ENCODE measurements at places on chromosomes 12 and 14.

GRCh38 chr14:68784226-68784910 is 8.5 kb downstream of the ZFP36L1 start:
- DNase-seq: no peak

GRCh38 chr12:110344657-110345056 is 58.9 kb downstream of the ANAPC7 start:
- no peak for DNase-seq

DNA sequence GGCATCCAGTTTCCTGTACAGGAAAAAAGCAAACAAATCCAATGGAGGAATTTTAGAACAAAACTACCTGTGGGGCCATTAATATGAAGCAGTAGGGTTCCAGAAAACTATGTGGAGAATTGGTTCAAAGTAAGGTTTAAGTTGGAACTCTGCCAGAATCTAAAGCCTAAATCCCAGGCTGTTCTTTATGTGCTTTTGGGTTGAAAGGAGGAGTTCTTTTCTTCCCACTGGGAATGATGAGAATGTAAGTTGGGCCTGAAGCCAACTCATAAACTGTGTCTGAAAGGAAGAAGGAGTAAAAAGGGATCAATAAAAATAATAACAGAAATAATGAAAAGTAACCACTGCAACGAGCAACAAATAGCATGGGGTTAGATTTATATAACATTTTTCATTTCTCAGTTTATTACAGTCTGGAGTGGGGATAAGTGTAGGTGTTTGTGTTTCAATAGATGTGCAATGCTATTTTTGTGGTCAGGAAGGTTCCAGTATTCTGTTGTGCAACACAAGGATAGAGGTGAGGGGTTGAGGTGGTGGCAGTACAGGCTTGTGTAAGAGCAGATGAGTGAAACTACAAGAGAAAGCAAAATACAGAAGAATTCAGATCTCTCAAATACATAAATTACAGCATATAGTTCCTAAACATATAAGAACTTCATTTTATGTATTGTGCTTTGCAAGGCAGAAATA is 373.6 kb downstream of the EMP1 start:
- DNase-seq: no peak

- DNase-seq: no peak
Measured at GRCh38 chr14:103889313-103890051, 38.8 kb upstream of the TDRD9 start.

DNA sequence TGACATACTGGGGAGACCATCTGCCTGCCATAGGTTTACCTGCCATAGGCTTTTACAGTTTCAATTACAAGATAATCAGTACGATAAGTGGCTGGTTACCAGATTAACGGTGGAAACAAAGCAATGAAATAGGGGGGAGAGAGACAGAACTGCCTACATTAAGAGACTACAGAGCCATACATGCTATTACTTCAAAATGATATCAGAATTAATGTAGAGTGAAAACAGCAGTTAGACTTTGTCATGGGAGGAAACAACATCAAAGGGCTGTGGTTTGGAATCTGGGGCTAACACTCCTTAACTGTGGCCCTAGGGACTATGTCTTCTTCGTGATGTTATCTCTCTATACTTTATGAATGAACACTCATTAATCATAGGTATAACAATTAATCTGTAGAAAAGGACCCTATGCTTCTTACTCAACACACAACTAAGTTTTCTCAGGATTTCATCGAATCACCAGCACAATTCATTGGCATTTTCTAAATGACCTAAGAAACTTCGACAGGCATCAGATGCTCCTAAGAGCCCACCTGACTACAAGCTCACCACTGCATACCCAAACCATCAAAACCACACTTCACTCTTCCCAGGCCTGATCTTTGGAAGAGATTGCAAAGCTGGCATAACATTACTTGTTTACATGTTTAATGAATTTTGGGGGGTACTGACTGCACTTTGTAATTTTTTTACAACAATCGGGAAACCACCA is 475.6 kb upstream of the SOX5 start:
- DNase-seq: no peak

GRCh38 chr14:74239848-74240793 is 872 bp downstream of the VSX2 start:
- no peak for DNase-seq

DNA sequence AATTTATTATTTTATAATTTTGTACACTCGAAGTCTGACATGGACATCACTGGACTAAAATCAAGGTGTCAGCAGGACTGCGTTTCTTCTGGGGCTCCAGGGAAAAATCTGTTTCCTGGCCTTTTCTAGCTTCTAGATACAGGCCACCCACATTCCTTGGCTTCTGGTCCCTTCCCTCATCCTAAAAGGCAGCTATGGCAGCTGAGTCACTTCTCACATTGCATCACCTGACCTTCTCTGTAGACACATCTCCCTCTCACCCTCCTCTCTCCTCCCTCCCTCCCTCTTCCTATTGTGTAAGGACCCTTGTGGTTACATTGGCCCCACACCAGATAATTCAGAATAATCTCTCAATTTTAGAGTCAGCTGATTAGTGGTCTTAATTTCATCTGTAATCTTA is 92.4 kb downstream of the RPS6KA5 start:
- no peak for DNase-seq

GRCh38 chr12:104687823-104688573 is 231.2 kb downstream of the CHST11 start:
- DNase-seq: no peak

GRCh38 chr12:31801872-31802271 is 73.1 kb upstream of the AMN1 start:
- DNase-seq: no peak

DNA sequence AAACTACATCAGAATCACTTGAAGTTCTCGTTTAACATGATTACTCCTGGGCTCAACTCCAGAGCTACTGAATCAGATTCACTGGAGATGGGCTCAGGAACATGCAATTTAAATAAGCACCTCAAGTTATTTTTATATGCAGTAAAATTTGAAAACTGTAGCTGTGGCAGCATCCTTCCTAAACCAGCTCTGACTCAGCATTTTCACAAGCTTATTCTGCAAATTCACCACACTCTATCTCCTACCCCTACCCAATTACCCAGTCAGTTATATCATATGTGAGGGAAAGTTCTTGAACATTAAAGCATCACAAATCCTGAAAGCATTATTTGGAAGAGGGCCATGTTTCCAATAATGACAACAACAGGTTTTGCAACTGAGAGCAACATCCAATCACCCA is 24.2 kb upstream of the LRRC9 start:
- DNase-seq: no peak

- no peak for DNase-seq
Measured at GRCh38 chr12:46554460-46554859, 181.9 kb upstream of the SLC38A2 start.

DNA sequence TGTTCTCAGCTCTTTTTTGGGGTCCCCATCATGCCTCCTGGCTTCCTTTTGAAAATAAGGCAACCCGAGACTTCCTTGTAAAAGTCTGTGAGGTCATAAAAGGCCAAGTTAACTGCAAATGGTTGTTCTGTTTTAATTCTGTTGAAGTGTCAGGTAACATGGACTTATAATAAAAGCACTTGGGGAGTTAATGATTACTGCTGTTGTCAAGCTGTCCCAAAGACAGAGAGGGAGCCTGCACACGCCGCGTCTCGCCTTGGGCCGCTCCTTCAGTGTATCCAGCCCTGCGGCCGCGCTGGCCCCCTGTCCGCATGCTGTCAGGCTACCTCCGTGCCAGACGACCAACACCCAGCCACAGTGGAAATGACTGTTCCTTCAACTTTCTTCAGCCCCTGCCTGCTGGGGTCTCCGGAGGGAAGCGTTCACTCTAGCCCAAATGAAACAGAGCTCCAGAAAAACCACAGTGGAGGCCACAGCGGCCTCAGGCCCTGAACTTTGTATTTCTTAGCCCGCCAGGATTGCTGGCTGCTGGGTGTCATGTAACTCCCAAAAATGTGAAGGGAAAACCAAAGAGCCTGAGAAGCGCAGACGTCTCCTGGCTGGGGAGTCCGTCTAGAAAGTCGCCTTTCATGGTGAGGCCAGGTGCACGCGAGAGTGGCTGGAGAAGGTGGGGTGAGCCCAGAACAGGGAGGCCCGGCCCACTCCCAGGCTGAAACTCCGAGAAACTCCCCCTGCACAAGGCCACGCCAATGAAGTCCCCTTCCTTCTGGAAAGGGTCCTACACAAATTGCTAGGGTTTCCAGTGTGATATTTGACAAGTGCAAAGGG is 189.1 kb downstream of the ZFP36L1 start:
- DNase-seq: no peak

DNA sequence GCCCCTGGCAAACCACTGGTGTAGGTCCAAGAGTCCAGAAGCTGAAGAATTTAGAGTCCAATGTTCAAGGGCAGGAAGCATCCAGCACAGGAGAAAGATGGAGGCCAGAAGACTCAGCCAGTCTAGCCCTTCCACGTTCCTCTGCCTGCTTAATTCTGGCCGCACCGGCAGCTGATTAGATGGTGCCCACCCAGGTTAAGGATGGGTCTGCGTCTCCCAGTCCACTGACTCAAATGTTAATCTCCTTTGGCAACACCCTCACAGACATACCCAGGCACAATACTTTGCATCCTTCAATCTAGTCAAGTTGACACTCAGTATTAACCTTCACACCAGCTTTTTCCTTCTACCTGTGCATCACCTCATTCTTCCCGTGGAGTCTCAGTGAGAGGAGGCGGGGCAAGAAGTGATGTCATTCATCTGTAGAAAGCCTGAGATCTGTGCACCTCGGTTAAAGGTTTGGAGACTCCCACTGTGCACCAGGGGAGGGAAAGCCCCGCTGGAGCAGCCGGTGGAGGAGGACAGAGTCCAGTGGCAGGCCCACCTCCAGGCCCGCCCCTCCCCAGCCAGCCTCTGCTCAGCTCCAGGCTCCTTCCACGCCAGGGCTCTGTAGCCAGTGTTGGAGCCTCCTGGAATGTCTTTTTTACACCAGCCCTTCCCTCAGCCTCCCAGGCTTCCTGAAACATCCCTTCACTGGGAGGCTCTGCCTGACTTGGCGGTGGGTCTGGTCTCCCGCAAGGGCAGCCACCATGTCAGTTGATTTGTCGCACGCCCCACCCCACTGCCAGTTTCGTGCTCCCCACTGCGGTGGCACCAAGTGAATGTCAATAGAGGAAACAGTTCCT is 80.1 kb upstream of the DYNC1H1 start:
- no peak for DNase-seq

GRCh38 chr14:70036665-70037064 is 152.1 kb downstream of the SLC8A3 start:
- no peak for DNase-seq

- DNase-seq: no peak
Measured at GRCh38 chr12:6960593-6961277, 9.6 kb downstream of the PTPN6 start.

GRCh38 chr12:70330158-70330557 is 35.9 kb upstream of the KCNMB4 start:
- no peak for DNase-seq

- DNase-seq: no peak
Measured at GRCh38 chr12:5796171-5796958, 148.7 kb downstream of the ANO2 start.

DNA sequence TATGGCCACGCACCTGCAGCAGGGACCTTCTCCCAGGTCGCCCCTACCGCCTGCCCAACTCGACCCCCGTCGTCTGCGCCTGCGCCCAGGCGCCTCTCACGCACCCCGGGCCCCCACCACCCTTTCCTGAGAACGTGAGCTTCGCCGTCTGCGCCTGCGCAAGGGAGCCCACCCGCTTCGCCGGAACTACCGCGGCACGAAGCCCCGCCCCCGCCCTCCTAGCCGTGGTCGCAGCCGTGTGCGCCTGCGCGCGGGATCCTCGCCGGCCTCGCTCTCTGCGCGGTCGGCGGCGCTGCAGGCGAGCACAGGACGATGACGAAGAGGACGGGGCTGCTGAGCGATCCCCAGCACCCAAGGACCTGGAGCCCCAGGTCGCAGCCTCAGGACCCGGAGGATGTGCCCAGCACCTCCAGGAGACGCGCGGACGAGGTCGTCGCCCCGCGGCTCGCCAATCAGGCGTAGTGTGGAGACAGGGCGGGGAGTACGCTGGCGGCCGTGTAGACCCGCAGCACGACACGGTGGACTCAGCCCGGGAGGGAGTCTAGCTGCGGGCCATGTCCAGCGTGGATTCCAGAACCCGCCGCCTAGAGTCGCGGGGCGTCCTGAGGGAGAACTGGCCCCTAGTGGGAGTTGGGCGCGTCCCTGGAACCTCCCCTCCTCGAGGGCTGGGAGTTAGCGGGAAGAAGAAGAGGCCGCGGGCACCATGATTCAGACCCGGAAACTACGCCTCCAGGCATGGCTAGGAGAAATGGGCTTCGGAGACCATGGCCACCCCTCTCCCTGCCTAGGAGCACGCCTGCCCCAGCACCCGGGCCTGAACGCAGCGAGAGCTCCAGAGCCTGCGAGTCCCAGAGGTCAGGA is 1120.8 kb upstream of the TMEM132C start:
- DNase-seq: no peak

GRCh38 chr14:88170333-88170732 is 152.7 kb downstream of the KCNK10 start:
- no peak for DNase-seq

DNA sequence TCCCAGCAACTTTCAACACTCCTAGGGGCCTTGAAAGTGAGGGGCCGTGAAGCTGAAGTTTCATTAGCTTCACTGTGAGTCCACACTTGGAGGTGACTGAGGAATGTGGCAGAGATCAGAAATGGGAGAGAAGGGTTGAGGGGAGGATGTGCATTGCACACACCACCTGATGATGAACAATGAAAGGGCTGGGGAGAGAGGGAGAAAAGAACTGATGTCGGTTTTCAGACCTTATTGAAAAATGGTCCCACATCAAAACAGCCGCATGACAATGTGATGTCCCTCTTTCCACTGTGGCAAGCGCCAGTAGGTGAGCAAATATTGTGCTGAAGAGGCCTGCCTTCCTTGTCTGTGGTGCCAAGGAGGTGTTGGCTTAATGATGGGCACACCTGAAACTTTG is 32.3 kb upstream of the ATP23 start:
- DNase-seq: no peak

DNA sequence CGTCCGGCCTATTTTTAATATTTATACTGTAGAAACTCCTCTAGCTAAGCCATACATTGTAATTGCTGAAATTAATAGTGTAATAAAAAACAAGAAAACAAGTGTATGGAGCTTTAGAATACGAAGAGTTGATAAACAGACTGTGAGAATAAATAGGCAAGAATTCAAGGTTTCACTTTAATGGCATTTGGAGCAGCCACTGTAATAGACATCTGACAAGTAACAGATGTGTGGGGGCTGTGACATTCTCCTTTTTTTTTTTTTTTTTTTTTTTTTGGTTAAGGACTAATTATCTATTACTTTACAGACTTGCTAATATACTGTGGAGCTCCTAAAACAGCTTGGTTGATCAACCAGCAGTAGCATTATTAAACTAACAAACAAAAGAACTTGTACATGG is 42.1 kb upstream of the CFAP54 start:
- DNase-seq: no peak
